ENCODE measurements at places on chromosomes 2 and 18.
A peak's percentile ranks its signal among the peaks of the same experiment; 100 is the strongest.

GRCh38 chr2:150997702-150998440 lies 263.8 kb downstream of the RBM43 start:
- DNase-seq = no peak

GRCh38 chr2:239202836-239203235 lies 198.0 kb downstream of the HDAC4 start:
- no peak for DNase-seq

- no peak for DNase-seq
Observed at GRCh38 chr2:34808426-34808825, 1209.3 kb upstream of the FAM98A start.

- DNase-seq = no peak
Observed at GRCh38 chr2:33304032-33304864, 172.2 kb upstream of the RASGRP3 start.

DNA sequence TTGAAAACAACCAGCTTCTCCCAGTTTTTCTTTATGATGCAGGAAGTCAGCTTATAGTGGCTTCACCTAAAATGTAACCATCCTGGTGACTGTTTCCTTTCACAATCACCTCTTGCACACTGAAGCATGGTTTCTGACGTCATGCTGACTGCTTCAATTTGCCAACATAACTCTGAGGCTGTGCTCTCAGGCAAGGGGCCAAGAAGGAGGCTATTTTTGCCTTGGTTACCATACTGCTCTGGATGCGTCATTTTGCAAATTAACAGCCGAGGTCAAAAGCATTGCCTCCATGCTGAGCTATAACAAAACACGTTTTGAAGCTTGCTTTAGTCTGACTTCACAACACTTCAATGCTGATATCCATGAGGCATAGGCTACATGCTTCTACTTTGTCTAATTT lies 397.8 kb downstream of the METTL4 start:
- DNase-seq = peak; percentile 31

GRCh38 chr18:22084547-22084946 lies 84.8 kb upstream of the GATA6 start:
- DNase-seq = no peak

- DNase-seq = no peak
Observed at GRCh38 chr18:7684966-7685365, 117.8 kb downstream of the PTPRM start.

GRCh38 chr2:6343076-6343475 lies 522.6 kb downstream of the CMPK2 start:
- no peak for DNase-seq

GRCh38 chr18:75475228-75475627 lies 47.7 kb upstream of the SMIM21 start:
- DNase-seq = no peak

Measured in MG63 (cell line).